Activated naive CD4-positive, alpha-beta T cell treated with anti-CD3 and anti-CD28 coated beads, Interleukin-2, amount 50 U/mL, for 72 hours (primary cell): ENCODE measurements at places on chromosomes 12 and 14. TPM values are rescaled to one million over a fixed set of nuclear protein-coding genes. Genes with fewer than 3 reads are reported as not detected.

DNA sequence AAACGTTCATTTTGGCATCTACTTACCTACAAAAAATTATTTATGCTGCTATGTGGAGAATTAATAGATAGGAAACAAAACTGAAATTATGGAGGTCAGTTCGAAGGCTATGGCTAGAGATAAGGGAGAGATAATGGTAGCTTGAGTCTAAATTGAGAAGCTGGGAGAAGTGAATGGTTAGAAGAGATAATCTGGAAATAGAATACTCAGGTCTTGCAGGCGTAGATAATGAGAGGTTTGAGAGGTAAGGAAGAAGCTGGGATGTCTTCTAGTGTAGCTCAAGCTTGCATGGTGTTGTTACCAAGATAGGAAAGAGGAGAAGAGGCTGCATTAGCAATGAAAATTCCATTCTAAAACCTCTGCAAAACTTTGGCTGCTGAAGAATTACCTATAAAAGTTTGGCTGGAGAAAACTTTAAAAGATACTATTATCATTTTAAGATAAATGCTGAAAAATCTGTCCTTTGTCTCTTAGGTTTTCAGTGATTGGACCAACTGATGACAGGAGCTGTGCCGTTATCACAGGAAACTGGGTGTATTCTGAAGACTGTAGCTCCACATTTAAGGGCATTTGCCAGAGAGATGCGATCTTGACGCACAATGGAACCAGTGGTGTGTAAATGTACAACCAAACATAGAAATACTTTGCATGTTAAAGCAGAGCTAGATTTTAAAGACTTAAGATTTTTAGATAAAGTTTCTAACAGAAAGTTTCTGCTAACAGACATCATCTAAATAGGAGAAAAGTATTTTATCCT, 14.1 kb downstream of the KLRF2 start:
- no peak for DNase-seq

DNA sequence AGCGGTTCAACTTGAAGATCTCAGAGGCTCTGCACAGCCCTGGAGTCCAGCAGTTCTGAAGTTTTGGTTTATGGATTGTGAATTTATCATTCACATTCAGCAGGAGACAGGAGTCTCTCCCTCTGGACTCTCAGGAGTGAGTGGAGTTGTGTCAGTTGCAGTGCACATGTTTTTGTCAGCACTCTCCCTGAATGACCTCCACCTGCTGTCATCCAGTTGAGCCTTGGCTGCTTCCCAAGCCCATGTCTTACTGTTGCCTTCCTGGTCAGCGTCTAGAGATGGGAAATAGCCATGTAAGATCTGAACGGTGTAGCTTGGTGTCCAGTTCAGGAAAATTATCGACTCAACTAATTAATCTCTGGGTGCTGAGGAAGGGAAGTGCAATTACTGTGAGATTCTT, 133.2 kb downstream of the PRKCH start:
- DNase-seq = no peak

DNA sequence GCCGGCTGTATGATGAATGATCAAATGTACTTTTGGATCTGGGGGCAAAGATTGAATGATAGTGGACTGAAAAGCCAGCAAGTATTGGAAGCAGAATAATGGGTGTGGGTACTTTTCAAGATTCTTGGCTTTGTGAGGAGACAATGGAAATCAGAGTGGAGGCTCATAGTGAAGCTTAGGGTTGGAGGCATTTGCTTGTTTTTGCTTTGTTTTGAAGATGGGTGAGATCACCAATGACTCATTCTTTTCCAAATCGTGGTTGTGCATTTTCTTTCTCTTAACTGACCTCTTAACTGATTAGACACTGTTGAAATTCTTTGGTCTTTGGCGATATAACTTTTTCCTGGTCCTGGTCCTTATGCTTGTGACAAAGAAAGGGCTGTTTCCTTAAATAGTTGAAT, 54.4 kb downstream of the PELI2 start:
- no peak for DNase-seq

GRCh38 chr14:76997257-76997970, 31.1 kb downstream of the IRF2BPL start:
- DNase-seq = no peak

GRCh38 chr12:124481257-124481750, 86.1 kb downstream of the NCOR2 start:
- no peak for DNase-seq

LRIG3 gene
- total RNA-seq = not detected

DNA sequence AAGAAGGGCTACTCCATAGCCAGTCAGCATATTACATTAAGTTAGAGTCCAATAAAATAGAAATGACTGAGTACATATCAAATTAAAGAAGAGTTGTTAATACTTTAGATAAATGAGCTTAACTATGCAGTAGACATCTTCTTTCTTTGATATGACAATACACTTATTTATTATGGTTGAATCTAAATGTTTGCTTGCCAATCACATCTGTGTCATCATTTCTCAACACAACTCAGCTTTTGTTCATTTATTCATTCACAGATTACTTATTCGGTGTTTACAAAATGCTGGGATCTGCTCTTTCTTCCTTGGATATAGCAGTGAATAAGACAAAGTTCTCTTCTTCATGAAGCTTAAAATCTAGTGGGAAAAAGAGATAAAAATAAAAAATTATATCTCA, 614.6 kb upstream of the ATP2B1 start:
- DNase-seq = no peak

- DNase-seq = no peak
These were observed 21.7 kb upstream of the KCNA5 start for GRCh38 chr12:5022025-5022424.

LRRC9 gene
- total RNA-seq = 0.05 TPM

GPR68 gene
- total RNA-seq = 4.6 TPM

- no peak for DNase-seq
These were observed 53.9 kb upstream of the DCD start for GRCh38 chr12:54701940-54702592.

- DNase-seq = no peak
These were observed 28.0 kb upstream of the C14orf132 start for GRCh38 chr14:96011131-96011530.

GALNT16 gene
- 0.12 TPM for total RNA-seq

DNA sequence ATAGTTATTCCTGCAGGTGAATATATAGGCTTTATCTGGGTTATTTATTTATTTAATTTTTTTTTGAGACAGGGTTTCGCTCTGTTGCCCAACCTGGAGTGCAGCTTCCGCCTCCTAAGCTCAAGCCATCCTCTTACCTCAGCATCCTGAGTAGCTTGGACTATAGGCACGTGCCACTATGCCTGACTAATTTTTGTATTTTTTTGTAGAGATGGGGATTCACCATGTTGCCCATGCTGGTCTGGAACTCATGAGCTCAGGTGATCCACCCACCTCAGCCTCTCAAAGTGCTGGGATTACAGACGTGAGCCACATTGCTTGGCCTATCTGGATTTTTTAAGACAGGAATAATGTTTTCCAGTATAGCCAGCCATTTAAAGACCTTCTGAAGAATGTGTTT, 2.0 kb downstream of the RAN start:
- DNase-seq = no peak

- no peak for DNase-seq
These were observed 633.5 kb downstream of the RERGL start for GRCh38 chr12:17456486-17456885.

DNA sequence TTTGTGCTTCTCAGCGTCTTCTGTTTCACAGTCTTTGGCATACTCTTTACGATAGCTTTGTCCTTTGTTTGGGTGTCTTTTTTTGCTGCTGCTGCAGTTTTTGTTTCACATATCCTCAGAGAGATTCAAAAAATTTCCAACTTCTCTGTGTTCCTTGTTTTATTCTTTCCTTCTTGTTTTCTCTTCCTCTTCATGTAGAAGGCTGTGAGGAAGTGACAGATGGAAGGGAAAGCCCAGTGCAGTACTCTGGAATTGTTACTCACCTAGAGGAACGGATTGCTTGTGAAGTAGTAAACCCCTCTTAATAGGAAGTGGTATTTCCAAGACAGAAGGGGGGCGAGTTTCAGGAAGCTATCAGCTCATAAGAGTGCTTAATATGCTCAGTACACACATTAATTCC, 1.7 kb downstream of the CREBL2 start:
- DNase-seq = no peak

GRCh38 chr12:2057041-2057794, 4.4 kb downstream of the CACNA1C start:
- DNase-seq = peak; percentile 69

GRCh38 chr12:91506452-91506851, 323.8 kb upstream of the DCN start:
- no peak for DNase-seq

- DNase-seq = no peak
These were observed 2.6 kb downstream of the YAF2 start for GRCh38 chr12:42235426-42235825.

DNA sequence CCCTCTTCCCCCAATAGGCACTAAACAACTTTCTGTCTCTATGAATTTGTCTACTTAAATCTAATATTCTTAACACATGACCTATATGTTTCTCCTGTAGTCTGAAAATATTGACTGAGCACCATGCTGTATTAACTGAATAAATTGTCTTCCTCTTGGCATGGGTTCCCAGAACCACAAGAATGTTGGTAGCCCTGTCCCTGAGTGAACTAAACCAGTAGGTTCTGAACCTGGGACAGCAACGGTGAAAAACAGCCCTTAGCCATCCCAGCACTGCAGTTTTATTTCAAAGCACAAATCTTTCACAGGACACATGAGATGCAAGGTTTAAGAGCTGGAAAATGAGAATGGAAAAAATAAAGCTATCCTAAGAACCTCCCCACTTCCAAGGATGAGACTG, 20.4 kb upstream of the HSP90B1 start:
- no peak for DNase-seq

RNU6-8 gene
- total RNA-seq = not detected

TRIM9 gene
- 3.1 TPM for total RNA-seq

PLEKHG3 gene
- total RNA-seq = 0.66 TPM

RGS6 gene
- total RNA-seq = 0.64 TPM

DNA sequence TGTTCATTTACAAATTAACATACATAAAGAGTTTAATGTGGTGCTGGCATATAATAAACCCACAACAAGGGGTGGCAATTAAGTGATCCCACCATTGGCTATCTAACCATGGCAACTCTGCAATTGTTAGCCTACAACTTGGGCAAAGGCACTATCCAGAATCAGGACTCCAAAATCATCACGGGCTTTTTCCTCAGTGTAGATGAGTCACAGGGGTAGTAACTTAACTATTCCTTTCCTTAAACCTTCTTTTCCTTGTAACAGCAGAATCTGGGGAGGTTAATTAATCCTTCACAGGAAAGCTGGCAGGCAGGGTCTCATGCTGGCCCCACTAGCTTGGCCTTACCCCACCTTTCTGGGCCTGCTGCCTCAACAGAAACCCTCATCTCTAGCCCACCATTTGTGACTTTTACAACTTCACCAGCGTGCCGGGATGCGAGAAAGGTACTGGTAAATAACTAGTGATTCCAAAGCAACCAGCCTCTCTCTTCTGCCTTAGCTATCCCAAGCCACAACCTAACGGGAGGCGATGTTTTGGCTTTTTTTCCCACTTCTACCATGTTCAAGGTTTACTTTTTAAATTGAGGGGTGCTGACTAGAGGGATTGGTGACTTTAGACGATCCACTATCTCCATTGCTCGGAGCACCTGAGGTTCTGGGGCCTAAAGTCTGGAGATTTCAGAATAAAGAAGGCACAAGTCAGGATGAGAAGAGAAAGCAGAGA, 744 bp downstream of the ATP5MC2 start:
- DNase-seq = no peak

DNA sequence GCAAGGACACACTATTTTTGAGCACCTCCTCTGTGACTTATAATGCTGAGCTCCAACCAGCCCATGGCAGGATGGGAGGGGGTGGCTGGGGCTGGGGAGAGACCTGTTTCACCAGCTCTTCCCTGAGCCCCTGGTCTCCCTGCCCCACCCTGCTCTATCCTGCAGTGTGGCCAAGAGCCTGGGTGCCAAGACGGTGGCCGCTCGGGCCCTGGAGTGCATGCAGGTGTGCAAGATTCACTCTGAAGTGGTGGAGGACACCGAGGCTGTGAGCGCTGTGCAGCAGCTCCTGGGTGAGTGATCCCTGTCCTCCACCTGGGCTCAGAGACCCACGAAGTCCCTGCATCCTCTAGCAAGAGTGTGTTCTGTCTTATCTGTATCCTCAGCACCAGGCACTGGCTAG, 14.4 kb downstream of the SDSL start:
- DNase-seq = no peak

GRCh38 chr12:6072302-6072752, 52.1 kb downstream of the VWF start:
- no peak for DNase-seq

DNA sequence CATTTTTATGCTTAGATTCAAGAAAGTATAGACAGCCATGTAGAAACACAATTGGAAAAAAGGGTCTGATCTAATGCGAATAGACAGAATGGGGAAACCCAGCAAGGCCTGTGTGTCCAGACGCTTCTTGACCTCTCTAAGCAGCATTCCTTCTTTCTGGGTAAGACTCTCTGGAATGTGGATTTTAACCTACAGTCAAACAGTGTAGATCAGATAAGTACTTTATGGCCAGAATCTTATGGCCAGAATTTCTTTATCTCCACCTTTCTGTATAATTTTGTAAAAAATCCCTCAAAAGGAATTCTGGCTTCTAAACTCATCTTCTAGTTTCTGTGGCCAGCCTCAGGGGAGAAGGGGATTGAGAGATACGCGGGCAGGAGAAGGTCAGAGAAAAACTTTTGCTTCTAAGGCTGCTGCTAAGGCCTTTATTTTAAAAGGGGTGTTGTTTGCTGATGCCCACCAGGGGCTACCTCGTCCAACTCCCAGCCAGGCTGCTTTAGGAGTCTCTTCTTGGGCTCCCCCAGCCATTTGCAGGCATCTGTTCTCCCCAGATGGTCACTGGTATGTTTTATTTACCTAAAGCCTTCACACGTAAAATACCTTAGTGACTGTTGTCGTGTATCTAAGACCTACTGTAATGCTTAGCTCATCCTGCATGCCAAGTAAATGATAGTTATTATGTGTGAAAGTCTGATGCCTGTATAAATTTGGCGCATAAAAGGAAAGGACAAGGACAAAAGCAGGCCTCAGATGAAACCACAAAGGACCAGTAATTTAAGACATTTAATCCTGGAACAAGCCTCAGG, 68.4 kb downstream of the ANO6 start:
- DNase-seq = no peak

DNA sequence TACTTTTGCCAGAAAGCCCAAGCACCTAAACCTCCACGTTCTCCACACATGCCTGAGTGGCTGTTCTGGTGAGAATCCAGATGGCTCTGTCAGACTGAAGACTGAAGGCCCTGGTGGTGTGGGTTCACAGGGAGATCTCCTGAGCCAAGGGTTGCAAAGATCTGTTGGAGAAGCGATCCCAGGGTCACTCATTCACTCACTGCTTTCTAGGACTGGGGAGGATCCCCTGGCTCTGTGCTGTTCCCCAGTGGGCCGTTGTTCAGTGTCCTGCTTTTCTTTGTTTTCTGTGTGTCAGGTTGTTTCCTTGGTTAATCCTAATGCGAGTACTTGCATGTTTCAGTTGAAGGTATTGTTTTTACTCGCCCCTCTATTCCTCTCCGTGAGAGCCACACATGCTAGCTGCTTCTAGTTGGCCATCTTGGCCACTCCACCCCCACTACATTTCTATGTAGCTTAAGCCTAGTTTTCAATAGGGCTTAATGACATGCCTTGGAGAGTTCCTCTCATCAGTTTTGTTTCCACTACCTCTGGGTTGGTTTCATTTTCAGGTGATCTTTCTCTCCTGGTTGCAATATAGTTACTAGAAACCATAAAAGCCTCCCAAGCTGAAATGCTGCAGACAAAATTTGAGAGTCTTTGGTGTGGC, 144.5 kb upstream of the SLC38A2 start:
- DNase-seq = no peak

GRCh38 chr12:96136725-96137378, 57.3 kb upstream of the ELK3 start:
- DNase-seq = no peak

GRCh38 chr12:121124402-121125109, 8.1 kb upstream of the P2RX7 start:
- no peak for DNase-seq

ANAPC7 gene
- total RNA-seq = 63.1 TPM
